Activated T-cell treated with anti-CD3 and anti-CD28 coated beads for 48 hours (primary cell): ENCODE measurements at places on chromosomes 4 and X.

GRCh38 chr4:68349279-68349648, 626 bp downstream of the YTHDC1 start:
- no peak for DNase-seq

- DNase-seq, result no peak
Measured at GRCh38 chrX:102985192-102985591, 48.1 kb downstream of the RAB40AL start.

GRCh38 chrX:103220511-103221323, 5.8 kb downstream of the BEX4 start:
- DNase-seq, result no peak

- no peak for DNase-seq
Measured at GRCh38 chr4:4328840-4329239, 38.8 kb downstream of the ZBTB49 start.

- no peak for DNase-seq
Measured at GRCh38 chrX:13489454-13489853, 79.9 kb upstream of the EGFL6 start.

GRCh38 chrX:17836830-17837229, 24.3 kb downstream of the RAI2 start:
- no peak for DNase-seq

GRCh38 chr4:39524161-39524957, 2.9 kb downstream of the UGDH start:
- no peak for DNase-seq

- no peak for DNase-seq
Measured at GRCh38 chr4:149521611-149522425, 293.8 kb downstream of the IQCM start.

DNA sequence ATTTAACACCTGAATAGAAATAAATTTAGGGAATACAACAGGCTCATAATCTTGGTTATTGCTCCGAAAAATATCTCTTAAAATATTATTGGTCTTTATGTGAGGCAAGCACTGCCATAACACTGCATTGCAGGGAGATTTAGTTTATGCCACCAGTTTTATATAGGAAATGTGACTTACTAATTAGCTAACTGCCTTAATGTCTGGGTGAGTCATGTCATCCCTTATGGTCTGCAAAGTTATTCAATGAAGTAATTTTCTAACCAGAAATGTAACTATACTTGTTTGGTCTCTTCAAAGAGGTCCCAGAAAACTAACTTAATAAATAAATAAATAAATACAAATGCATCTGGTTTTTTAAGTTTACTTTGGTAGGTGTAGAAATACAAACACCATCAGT, 597.2 kb downstream of the GALNTL6 start:
- DNase-seq, result no peak

DNA sequence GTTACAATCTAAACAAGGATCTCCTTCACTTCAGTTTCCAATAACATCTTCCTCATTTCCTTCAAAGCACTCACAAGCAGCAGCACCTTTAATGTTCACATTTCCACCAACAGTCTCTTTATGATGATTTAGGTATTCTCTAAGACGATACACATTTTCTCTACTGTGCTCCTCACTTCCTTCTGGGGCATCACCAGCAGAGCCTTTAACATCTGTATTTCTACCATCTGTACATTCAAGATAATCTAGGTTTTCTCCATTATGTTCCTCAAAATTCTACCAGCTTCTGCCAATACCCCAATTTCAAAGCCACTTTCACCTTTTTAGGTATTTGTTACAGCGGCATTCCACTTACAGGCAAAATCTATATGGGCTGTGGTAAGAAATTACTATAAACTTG, 80.6 kb downstream of the FBXW7 start:
- no peak for DNase-seq

GRCh38 chr4:27368781-27369180, 508.1 kb downstream of the STIM2 start:
- DNase-seq, result no peak

DNA sequence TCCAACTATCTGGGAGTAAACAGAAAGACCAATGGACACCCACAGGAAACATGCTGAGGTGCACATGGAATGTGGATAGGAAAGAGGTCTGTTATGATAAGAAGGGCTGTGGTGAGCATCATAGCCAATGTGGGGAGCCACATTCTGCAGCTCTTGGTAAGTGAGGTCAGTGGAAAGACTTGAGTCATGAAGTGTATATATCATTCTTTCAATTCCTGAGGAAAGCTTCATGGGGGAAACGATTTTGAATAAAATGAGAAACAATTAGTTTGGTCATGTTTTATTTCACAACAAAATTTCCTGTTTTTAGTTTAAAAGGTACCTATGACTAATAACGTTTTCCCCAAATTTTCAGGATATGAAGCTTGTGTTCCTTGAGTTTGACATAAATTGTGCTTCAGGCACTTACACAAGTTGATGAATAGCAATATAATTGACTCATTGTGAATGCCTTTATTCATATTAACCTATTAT, 41.4 kb upstream of the RASSF6 start:
- DNase-seq, result no peak

DNA sequence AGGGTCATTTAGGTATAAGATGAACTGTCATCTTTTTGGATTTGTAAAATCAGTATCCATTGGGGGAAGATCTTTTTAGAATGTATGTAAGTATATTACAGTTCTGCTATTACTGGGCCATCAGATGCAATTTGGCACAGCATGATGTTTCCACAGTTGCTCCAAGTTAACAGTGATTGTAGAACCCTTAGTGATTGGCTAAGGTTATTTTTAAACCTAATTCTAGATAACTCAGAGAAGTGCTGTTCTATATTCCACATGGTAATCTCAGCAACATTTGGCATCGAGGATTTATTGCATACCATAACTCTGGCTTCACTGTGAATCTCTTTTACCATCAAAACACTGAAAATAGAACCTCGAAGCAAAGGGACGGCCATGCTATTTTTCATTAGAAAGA, 215.7 kb upstream of the HAND2 start:
- no peak for DNase-seq

DNA sequence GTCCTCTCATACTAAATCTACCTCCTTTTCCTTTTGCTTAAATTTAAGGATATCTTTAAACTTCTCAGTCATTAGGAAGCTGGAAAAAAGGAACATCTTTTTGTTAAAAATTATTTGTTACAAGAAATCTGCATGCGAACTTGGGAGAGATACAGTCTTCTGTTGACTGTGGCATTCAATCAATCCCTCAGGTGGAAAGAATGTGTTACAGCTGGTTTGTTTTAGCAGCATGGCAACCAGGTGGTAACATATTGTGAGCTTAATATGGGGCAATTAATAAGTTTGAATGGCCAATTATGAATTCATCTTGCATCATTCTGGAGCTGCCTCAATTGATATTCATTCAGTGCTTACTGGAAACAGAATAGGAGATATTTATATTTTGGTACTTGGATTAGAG, 135.0 kb downstream of the GC start:
- DNase-seq, result no peak

GRCh38 chrX:150326541-150327247, 36.4 kb upstream of the MAMLD1 start:
- DNase-seq, result no peak

- no peak for DNase-seq
Measured at GRCh38 chr4:7651461-7651921, 216.8 kb upstream of the PSAPL1 start.

DNA sequence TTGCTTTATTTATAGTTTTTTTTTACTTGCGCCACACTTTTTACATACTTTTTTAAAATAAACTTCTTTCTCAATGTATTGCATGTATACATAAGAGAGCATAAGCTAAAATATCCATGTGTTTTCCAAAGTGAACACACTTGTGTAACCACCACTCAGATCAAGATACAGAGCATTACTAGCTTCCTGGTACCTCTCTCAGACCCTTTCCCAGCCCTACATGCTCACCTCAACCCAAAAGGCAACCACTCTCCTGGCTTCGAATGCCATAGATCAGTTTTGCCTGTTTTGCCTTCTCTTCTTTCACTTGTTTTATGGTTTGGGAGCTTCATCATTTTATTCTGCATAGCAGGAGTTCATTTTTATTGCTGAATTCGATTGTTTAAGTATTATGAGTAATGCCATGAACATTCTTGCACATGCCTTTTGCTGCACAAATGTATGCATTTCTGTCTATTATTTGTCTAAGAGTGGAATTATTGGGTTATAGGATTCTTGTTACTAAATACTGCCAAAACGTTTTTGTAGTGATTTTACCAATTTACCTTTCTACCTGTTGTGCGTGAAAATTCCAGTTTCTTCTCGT, 45.9 kb upstream of the NUDT6 start:
- DNase-seq, result no peak

DNA sequence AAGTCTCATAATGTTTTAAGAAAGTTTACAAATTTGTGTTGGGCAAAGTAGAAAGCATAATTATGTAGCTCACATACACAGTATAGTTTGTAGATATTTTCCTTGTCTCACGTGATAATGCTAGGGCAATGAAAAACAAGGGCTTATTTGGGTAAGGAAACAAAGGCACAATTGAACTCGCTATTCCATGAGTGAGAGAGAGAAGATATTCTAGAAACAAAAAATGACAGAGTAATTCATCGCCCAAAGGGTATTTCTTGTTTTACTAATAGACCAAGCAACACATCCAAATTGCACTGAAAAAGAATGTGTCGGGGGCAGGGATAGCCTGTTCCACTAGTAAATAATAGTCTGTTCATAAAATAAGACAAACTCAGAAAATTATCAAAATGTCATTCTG, 3.6 kb upstream of the ASB11 start:
- no peak for DNase-seq

DNA sequence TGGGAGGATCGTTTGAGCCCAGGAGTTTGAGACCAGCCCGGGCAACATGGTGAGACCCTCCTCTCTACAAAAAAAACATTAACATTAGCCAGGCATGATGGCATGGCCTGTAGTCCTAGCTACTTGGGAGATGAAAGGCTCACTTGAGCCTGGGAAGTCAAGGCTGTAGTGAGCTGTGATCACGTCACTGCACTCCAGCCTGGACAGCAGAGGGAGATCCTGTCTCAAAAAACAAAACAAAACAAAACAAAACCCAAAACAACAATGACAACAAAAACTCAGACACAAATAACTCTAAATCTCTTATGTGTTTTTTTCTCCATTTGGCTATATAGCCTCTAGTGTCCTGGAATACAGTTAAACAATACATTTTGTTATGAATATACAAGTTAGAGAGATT, 127.3 kb upstream of the STK26 start:
- no peak for DNase-seq

DNA sequence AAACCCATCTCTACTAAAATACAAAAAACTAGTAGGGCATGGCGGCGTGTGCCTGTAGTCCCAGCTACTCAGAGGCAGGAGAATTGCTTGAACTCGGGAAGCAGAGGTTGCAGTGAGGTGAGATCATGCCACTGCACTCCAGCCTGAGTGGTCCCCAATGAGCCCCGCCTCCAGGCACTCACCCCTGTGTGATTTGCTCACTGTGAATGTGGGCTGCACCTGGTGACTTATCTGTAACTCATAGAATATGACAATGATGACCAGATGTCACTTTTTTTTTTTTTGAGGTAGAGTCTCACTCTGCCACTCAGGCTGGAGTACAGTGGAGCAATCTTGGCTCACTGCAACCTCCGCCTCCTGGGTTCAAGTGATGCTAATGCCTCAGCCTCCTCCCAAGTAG, 49.0 kb upstream of the HOPX start:
- no peak for DNase-seq

DNA sequence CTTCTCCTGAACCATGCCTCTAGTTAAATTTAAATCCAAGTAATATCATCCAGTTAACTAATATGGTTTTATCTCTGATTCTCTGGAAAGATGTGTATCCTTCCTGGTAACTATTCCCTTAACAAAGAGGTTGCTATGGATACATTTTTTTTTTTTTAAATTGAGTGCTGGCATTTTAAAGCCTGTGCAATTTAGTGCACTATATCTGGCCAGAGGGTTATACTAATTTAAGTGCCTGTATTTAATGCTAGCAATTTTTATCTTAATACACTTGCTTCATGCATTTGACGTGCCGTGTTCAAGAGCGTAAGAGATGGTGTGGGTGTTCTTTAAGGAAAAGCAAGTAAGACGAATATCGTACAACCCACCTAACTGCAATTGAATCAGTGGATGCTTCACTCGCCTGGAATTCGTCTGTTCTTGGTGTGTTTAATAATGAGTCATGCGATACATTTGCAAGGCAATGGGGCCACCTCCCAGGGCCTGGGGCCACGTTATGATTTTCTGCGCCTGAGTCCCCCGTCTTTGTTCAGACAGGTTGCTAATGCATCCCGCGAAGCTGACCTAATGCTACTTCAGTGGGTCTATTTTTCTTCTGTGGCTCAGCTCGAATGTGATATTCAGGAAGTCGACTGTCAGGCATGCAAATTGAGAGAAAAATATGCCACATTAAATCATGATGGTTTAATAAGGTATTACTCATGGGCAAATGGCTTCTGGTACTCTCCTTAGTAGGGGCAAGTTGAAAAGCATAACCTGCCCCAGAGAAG, 14.2 kb upstream of the MID1 start:
- DNase-seq, result no peak

DNA sequence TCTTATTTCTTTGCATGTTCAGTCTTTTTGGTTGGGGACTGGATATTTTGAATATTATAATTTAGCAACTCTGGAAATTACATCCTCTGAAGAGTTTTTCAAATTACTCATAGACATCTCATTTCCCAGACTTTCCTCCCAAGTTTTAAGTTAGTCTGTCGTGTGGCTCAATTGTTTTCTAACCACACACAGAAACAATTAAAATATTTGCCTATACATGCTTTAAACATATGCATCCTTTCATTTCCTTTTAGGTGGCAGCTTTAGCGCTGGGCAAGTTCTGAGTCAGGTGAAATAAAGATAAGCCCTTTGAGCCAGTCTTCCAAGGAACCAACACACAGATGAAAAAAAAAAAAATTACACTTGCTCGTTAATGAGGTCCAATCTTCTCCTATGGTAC, 307.0 kb upstream of the SPOCK3 start:
- DNase-seq, result no peak

- no peak for DNase-seq
Measured at GRCh38 chr4:56871371-56871866, 36.3 kb upstream of the REST start.

DNA sequence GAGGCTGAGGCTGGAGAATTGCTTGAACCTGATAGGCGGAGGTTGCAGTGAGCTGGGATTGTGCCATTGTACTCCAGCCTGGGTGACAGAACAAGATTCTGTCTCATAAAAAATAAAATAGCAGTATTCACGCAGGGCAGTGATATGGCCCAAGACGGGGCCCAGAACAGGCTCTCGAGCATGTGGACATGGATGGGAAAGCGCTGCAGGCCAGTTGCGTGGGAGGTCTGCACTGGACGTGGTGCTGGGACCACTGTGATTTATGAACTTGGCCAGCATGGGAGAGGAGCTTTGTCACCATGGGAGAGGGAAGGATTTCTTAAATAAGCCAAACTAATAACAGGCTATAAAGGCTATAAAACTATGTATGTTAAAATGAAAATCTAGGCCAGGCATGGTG, 51.6 kb downstream of the NSD2 start:
- DNase-seq, result no peak

GRCh38 chr4:147060151-147060931, 114.7 kb upstream of the TTC29 start:
- no peak for DNase-seq

GRCh38 chrX:109362101-109362500, 119.8 kb downstream of the GUCY2F start:
- DNase-seq, result no peak
